CD4-positive, CD25-positive, alpha-beta regulatory T cell (primary cell): ENCODE measurements at places on chromosomes 4 and X.

- no peak for DNase-seq
Observed at GRCh38 chr4:158826057-158826456, 57.2 kb downstream of the FNIP2 start.

DNA sequence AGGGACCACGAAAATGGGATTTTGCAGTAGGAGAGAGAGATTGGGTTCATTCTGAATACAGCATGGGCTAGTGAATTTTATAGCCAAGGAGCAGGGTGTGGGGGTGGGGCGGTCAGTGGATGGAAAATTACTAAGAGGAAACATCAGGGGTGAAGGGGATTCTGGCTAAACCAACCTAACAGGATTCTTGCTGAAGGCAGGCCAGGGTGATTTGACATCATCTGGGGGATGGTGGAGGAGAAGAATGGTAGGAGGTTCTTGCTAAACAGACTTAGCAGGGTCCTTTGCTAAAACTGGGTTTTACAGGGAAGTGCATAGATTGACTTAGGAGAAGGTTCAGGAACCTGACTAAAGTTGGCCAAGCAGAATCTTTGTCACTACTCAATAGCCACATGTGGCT is 91.9 kb downstream of the DNAAF6 start:
- no peak for DNase-seq

GRCh38 chrX:19548934-19549333 is 33.6 kb upstream of the MAP3K15 start:
- no peak for DNase-seq

DNA sequence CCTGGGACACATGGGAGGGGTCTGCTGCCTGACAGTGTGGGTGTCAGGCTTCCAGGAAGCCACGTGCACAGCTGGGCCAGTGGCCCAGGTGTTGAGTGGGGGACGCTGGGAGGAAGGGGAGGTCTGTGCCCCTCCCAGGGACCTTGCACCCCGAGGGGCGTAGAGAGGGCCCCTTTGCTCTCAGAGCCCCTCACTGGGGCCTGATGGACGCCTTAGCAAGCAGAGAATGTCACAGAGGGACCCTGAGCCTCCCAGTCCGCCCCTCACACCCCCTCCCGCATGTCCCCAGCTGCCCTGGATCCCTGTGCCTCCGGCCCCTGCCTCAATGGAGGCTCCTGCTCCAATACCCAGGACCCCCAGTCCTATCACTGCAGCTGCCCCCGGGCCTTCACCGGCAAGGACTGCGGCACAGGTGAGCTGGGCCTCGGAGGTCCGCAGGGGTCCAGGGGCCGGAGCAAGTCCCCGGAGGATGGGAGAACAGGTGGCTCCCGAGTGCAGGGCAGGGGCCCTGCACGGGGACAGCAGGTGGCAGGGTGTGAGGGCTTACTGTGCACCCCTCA is 2.1 kb downstream of the HGFAC start:
- no peak for DNase-seq

DNA sequence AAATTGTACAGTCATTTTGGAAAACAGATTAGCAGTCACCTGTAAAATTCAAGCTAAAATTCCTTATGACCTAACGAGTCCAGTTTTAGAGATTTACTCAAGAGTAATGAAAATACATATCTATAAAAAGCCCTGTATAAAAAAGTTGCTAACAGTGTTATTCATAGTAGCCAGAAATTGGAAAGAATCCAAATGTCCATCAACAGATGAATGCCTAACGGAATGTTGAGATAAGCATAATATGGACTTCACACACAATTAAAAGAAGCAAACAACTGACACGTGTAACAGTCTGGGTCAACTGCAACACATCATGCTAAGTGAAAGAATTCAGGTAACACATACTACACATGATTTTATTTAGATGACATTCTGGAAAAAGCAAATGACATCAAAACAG is 584.8 kb upstream of the AGA start:
- DNase-seq, result no peak
